ENCODE measurements at places on chromosomes 16 and 17.
A peak's percentile ranks its signal among the peaks of the same experiment; 100 is the strongest.

DNA sequence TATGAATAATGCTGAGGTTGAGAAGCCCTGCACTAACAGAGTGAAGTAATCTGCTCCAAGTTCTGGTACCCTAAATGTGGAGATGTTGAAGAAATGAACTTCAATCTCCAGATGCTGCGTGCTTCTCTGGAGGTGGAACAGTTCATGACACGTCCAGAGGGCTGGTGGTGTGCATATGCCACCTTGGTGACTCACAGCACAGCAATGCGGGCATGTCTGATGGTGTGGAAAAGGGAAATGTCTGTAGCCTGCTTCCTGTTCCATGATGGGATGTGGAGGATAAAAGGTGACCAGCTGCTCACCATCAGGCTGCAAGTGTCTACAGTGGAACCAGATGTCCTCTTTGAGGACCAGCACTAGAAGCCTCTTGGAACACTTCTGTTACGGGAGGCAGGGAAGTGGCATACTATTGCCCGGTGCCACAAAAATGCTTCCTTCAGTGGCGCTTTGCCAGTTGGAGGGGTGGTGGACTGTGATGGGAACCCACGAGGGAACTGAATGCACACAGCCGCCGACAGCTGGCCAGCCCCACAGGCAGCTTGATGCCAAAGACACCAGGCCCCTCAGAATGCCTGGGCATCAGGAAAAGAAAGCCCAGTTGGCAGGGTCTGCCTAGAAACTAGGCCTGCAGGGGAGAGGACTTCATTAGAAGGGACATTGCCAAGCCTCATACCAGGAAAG is 19.9 kb downstream of the SNX11 start:
- no peak for DNase-seq

DNA sequence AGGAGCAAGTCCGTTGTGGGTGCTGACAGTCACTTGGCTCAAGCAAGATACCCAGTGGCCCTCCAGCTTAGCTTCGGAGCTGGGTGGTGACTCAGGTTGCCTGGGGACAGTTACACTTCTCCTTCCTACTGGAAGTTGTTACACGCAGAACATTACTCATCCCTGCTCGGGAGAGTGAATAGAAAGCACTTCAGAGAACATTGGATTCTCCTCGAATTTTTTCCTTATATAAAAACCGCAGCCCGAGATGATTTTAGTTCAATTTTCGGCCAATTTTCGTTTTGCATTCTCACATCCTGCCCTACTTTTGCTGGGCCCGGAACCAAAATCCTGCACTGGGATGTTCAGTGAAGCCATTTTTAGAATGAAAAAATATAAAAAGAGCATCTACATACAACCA is 99.7 kb downstream of the ELAC2 start:
- DNase-seq, result no peak

DNA sequence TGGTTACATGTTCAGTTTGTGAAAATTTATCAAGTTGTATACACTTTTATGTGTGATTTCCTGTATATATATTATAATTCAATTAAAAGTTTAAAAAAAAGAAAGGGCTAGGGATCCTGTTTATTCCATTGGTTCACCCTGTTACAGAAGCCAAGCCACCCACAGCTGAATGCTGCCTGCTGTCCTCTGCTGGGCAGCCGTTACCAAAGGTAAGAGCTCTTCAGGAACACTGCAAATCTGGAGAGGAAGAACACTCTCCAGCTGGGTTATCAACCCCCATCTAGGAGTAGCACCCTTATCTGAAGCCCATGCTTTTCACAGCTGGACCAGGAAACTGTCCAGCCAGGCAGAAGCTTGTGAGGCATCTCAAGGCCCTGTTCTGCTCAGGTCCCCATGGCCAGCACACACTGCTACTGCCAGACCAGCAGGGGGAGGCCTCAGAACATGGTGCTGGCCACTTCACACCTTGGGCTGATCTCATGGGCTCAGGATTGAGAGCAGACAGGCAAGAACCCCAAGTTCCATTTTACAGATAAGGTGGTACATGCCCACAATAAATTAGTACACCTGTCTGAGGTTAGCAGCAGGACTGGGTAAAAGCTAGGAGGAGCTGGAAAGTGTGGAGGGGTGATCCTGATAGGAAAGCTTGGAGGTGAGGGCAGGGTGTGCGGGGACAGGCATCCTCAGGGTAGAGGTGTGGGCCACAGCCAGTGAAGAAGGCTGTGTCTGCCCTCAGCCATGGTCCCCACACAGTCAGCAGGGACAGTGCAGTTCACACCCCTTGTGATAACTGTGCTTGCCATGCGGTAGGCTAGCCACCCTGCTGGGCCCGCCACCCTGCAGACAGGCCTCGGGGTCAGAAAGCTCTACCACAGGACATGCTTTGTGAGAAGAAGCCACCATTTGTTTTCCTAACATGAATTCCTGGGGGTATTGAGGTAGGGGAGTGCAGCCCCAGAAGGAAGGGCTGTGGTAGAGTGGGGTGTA is 54.3 kb upstream of the SREBF1 start:
- peak; percentile 59 for DNase-seq

- no peak for DNase-seq
These were observed 479.5 kb downstream of the TMEM114 start for GRCh38 chr16:8110572-8111514.

GRCh38 chr16:51577621-51578303 is 426.7 kb upstream of the SALL1 start:
- peak; percentile 18 for DNase-seq
